ENCODE measurements at places on chromosomes 6 and 20.

DNA sequence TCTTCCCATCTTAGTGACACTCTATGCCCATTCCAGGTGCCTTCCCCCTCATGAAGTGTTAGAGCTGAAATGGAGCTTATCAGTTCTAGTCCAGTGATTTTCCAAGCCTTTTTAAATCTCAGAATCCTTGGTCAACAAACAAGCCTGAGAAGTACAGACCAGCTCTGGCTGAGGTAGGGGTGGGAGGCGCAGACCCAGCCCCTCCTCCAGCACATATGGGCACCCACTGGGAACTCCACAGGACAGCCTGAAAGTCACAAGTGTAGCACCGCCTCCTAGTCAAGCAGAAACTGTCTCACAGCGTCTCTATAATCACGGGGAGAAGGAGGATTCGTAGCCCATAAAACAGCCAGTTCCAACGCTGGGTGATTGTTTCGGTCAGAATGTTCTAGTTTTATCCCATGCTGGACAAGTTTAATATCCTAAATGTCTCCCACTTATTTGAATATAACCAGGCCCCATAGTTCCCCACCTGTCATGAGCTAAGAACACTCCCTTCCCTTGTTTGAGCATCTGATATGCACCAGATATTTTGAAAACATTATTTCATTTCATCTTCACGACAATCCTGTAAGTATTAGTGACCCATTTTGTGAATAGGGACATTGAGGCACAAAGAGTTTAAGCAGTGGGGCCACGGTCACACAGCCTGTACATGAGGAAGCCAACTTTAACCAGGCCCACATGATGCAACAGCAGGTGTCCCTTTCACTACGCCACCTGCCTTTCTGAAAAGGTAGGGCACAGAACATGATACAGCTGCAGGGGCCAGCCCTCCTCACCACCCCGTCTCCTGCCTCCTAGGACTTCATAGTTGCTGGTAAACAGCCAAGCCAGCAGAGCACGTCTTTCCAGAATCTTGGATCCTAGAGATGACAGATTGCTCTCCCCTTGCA lies 40.1 kb downstream of the TRAF3IP2 start:
- no peak for DNase-seq

GRCh38 chr6:121897337-121897760 lies 461.9 kb downstream of the GJA1 start:
- DNase-seq: peak; percentile 87

DNA sequence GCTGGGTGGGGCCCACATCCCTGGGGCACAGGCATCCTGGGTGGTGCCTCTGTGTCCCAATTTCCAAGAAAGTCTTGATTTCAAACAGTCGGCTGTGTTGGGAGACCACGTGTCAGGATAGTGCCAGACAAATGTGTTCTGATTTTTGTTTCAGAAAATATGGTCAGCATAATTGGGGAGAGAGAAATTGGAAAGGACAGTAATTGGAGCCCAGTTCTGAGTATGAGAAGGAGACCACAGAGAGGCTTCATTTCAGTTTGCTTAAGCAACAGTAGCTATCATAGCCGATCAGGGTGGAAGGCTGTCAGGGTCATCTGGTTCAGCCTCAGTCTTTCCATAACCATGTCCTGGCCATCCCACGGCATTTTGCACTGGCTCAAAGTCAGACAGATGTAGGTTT lies 220.7 kb downstream of the CDC5L start:
- DNase-seq: no peak

DNA sequence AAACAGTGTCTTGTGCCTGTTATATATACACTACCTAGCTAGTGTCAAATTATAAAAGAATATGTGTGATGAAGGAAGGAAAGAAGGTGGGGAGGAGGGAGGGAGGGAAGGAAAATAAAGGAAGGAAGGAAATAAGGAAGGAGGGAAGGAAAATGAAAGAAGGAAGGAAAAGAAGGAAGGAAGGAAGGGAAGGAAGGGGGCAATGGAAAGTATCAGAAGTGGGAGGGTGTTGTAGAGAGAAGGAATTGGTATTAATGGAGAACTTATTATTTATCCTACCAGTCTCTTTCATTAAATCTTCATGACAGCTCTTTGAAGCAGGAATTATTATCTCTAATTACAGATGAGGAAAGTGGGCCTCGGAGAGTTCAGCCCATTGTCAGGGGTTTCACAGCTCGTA lies 202.4 kb downstream of the SAMD5 start:
- DNase-seq: no peak

DNA sequence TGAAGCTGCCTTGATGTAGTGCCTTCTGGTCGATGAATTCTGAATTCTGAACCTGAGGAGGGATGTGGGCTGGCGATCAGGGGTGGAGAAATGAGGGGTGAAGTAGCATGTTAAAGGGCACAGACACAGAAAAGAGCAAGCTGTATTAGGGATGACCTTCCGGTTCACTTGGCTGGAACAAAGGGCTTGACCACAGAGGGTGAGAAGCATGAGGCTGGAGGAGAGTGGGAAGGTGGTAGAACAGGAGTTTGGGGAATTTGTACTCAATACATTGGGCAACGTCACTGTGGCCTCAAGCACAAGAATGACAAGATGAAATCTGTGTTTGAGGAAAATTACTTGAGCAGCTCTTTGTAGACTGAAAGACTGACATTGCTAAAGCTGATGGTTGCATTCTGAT lies 155.8 kb downstream of the SOBP start:
- DNase-seq: no peak

GRCh38 chr20:14334306-14334930 lies 3.0 kb downstream of the FLRT3 start:
- DNase-seq: peak; percentile 79

- DNase-seq: no peak
These were observed 87.8 kb downstream of the DCDC2 start for GRCh38 chr6:24270011-24270410.

GRCh38 chr6:22219925-22220324 lies 76.9 kb downstream of the PRL start:
- no peak for DNase-seq

- no peak for DNase-seq
These were observed 2.3 kb upstream of the BTN2A1 start for GRCh38 chr6:26455357-26455970.
